ENCODE measurements at places on chromosomes 6 and 20.

DNA sequence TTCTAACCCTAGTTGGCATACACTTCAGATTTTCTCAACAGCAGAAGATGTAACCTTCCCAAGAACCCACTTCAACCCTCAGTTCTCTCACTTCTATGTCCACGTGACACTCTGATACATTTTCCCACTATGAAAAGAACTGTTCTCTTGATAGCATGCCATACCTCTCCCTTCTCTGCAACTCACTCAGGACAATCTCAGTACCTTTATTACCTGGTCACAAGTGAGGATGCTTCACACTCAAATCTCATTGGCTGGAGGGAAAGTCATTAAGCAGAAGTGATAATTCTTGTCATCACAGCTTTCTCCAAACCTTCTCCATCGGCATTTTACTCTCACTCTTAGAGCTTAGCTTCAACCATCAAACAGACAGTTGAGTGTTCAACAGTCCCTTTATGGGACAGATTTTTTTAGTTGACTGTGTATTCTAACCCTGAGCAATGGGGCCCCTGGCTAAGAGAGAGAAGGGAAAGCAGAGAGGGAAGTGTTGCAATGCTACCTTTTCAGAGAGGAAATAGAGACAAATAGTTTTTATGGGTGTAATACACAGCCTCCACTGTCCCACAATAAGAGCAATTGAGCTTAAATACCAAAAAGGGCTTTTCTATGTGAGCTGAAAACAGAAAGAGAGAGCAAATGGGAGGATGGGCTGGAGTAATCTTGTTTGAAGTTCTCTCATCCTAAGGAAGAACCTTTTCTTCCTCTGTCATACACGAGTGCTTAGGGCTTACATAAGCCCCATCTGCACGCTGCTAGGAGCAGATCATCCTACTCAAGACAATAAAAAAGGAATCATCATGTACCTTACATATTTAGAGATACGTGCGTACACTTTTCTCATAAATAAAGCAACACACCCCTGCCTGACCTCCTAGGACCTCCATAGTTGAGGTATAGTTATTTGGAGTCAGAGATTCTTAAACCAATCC lies 16.0 kb downstream of the HLA-DPA1 start:
- DNase-seq = no peak

DNA sequence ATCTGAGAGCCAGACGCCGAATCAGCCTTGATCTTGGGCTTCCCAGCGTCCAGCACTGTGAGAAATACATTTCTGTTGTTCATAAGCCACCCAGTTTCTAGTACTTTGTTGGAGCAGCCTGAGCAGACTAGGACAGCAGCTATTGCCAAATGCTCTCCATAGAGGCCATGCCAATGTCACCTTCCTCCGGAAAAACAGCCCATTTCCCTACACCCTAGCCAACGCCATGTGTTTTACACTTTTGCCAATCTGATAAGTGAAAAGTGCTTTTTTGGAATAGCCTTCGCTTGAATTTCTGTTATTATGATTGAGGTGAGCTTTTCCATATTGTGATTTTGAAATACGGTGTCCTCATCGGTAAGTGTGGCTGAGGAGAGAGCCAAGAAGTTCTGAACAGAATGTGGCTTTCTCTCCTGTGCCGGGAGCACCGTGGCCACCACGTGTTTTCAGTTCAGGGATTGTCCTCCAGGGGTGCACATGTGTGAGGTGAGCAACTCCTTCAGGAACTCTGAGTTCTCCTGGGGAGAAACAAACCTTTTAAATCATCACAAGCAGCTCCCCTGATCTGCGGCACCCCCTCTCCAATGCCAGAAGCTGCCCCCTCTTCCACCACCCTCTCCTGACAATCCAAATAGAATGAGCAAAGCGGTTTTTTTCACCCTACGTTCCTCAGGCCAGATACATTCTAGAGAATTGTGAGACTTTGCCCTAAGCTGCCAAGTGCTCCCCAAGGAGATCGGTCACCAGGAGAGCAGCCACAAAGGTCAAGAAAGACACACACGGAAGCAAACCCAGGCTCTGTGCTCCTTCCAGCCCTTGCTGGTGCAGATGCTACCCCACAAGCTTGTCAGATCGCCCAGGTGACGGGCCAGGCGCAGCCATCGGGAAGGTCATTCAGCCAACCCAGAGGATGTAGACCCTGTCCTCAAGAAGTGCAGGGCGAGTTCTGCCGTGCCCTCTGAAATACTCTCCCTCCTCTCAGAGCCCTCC lies 36.0 kb downstream of the TAF8 start:
- DNase-seq = no peak

GRCh38 chr6:12369781-12370262 lies 79.7 kb downstream of the EDN1 start:
- DNase-seq = no peak

DNA sequence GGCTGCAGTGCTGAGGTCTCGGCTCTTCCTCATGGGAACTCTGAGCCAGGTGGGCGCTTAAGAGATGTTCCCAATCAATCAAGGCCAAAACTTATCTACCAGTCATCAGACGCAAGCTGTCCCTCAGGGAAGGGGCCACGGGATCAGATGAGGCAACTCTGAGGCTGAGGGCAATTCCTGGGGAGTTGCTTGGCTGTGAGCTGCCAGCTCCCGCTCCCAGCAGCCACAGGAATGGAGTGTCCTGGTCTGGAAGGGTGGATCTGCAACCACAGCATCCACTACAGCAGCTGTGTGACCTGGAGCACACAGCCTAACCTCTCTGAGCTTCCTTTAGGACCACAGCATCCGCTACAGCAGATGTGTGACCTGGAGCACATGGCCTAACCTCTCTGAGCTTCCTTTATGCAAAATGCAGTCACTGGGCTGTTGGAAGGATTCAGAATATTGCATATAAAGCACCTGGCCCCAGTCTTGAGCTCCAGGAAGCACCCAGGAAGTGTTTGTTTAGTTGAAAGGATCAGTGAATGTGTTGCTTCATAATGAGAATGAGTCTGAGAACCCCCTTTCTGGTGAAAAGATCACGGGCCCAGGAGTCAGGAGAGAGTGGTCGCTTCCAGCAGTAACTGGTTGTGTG lies 60.9 kb downstream of the TFAP2C start:
- DNase-seq = no peak

DNA sequence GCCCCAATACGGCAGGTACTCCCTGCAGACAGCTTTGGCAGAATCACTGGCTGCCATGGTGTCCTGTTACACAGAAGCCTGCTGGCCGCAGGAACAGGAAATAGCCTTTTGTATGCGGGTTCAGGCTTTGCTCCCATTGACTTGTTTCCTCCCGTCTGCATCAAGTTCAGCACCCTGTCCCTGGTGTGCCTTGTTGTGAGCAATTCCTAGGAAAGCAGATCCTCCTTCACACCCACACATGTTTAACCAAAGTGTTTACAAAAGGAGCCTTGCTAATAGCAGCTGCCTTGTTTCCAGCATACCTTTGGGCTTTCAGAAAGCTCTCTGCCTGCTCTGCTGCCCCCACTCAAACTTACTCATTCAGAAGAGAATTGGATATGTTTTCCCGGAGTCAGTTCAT lies 127.2 kb upstream of the SUPT3H start:
- no peak for DNase-seq

DNA sequence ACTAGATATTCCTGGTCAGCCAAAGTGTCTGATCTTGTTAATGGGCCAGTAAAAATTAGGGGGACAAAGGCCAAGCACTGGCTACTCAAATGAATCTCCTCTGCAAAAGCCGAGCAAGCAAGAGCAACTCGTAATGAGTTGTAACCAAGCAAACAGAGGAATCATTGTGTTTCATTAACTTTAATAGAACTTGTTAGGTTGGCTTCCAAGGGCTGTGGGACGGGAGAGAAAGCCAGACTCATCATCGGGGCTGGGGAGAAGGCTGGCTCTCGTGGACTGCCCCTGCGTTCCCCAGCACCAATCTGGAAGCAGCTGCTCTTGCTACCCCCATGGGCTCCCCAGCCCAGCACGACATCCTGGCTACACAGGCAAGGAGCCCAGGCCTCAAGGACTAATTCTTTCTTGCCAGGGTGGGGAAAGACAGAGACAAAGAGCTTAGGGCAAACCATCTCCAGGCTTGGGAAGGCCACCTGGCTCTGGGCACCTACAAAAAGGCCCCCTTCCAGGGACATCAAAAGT lies 10.5 kb upstream of the SCUBE3 start:
- DNase-seq = no peak

- DNase-seq = no peak
These were observed 30.7 kb upstream of the ADIG start for GRCh38 chr20:38550274-38550673.

DNA sequence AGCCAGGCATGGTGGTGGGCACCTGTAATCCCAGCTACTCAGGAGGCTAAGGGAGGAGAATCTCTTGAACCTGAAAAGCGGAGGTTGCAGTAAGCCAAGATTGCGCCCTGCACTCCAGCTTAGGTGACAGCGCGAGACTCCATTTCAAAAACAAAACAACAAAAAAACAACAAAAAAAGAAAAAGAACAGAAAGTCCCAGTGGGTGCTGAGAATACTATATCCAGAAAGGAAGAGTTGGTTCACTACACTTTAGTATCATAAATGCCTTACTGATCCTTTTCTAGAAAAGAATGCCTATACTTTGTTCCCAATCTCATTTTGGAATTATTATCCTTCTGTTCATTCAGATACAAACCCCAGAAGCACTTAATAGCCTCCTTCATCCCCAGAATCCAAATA lies 20.9 kb upstream of the ADGRG6 start:
- no peak for DNase-seq

All from T follicular helper cell (primary cell).